ENCODE measurements at places on chromosomes 5 and 9. TPM values are rescaled to one million over a fixed set of nuclear protein-coding genes. Genes with fewer than 3 reads are reported as not detected.
A peak's percentile ranks its signal among the peaks of the same experiment; 100 is the strongest.

GRCh38 chr5:43416803-43417394, 4.7 kb upstream of the CCL28 start:
- DNase-seq: no peak

- no peak for DNase-seq
Observed at GRCh38 chr5:87579678-87580077, 166.9 kb upstream of the CCNH start.

DNA sequence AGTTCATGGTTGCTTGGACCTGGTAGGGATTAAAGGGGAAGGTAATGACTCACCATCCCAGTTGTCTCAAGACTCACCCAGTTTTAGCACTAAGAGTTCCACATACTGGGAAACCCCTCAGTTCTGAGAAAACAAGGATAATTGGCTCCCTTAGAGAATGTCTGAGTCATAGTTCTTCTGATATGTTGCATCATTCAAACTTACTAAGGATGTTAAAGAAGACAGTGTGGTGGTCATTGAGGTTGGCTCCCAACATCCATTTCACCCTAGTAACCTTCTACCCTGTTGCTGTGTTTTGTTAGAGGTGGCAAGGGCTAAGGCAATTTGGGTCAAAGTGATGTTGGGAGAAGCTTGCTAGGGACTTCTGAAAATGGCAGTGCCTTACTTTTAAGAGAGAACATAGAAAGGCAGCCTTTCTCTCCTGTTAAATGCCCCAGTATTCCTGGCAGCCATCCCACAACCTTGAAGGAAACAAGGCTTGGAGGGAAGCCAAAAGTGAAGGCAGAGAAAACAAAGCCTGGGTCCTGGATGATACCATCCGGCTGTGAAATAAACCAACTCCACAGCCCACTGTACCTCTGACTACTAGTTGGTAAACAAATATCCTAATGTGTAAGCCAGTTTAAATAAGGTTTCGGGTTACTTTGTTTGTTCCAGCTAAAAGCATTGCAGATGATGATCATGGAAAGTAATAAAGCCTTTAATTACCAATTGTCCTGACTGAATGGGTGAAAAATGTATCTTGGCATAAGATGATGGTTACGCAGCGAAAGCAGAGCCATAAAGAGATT, 80.4 kb upstream of the ADAMTSL1 start:
- peak; percentile 17 for DNase-seq

GRCh38 chr9:35659340-35659739, 1.2 kb downstream of the CCDC107 start:
- DNase-seq: no peak

DNA sequence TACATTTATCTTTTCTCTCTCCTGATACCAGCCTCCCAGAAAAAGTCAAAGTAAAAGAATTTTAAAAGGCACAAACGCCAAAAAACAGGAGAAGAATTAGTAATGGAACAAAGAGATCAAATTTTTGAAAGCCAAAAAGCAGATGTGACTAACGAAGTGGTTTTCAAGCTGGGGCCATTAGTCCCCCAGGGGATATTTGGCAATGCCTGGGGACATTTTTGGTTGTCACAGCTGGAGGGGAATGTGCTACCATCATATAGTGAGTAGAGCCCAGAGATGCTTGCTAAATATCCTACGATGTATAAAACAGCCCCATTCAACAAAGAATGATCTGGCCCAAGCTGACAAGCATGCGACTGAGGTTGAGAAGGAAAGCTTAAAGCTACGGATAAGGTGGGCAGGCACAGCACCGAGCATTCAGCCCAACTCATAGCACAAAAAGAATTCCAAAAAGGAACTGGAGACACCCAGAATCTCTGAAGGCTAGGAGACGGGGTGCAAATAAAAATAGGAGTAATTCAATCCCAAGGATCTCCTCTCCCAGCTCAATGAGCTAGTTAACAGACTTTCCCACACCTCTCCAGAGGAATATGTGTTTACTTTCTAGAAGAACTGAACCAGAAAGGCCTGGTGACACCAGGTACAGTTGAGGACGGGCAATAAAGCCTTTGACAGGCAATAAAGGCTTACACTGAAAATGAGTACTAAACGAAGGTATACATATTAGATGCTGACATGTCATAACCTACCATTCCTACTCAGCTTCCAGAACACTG, 269.0 kb downstream of the DENND1A start:
- DNase-seq: no peak

- peak; percentile 76 for DNase-seq
Observed at GRCh38 chr5:116730706-116731105, 156.1 kb upstream of the SEMA6A start.

DNA sequence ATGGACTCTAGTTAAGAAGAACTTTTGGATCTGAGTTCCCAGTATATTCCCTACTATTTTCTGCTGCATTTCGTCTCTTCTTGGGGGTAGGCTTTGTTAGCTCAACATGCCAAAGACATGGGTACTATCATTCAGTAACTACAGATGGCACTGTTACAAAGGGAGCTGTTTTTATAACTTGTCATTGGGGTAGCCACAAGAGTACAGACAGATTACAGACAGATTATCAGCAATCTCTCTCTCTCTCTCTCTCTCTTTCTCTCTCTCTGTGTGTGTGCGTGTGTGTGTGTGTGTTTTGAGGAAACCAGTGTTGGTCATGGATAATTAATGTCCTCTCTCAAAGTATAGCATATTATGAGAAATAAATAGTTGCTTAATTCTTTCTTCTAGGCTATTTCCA, 116.1 kb downstream of the WDR70 start:
- no peak for DNase-seq

- no peak for DNase-seq
Observed at GRCh38 chr9:120708526-120709224, 5.6 kb downstream of the MEGF9 start.

DNA sequence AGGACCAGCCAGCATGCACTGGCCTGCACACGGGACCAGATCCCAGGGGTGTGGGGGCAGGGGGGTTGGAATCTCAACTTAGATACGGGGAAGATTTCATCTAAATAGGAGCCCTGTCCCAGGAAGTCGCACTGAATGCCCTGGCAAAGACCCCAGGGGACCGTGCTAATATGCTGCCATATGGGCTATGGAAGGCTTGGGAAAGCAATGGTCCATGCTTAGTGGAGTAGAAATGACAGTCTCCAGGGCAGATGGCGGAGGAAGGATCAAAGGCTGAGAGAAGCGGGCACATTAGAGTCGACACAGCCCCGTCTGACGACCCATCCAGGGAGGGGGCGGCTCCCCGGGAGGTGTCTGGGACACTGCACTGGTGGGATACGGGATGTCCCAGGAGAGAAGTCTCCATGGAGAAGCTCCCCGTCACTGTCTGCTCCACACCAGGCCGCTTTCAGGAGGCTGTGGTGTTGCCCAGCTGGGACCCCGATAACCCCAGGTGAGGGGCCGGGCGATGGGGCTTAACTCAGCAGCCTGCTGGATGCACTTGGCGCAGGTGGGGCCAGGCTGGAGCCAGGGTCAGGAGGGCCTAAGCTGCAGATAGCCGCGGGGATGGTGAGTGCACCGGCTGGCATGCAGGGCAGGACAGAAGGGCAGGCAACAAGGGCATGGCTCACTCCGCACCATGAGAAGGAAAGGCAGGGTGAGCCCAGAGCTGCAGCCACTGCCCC, 377.7 kb upstream of the IRX1 start:
- no peak for DNase-seq

DNA sequence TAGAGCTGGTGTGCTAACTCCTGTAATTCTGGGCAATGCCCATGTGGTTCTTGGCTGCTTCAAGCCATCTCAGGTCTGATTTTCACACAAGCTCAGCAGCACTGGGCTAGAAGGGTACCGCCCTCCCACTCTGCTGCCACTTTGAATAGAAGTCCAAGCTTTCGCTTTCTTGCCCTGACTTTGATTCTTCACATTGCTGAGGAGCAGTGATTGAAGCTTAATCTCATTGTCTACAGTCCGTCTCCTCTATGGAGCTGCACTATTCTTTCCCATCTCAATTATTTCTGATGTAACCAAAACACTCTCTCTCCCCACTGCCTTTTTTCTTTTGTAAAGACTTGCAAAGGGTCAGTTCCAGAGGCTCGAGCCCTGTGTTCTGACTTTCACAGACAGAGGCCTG, 12.9 kb upstream of the RNF183 start:
- no peak for DNase-seq

DNA sequence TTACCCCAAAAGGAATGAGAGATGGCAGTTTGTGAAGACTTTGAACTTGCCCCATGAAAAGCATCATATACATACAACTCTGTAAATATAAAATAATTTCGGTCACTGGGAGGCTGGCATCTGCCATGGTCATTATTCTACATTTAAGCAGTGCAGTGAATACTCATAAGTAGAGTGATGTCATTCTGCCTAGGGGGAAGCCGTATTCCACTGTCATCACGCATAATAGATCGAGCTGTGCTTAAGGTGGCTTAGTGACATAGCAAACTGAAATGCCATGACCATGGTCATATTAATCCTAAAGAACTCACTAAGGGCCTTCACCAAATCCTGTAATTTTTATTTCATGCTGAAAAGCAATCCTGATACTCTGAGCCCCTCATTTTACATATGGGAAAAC, 42.4 kb upstream of the NR4A3 start:
- DNase-seq: no peak

DNA sequence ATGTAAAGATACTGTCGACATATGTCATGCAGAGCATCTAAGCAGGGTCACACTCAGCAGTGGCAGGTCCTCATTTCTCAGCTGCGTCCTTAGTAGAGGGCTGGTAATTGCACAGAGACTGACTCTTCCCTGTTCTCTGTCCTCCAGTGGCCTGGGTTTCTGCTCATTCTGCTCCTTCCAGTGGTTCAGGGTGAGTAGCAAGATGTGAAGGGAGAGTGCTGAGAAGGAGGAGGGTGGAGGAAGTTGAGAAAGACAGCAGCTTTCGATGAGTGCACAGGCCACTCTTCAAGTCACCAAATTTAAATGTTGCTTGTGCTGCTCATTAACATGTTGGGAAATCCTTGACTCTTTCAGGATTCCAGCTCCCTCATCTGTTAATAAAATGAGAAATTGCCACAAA, 203.9 kb downstream of the FBXL7 start:
- DNase-seq: no peak

- no peak for DNase-seq
Observed at GRCh38 chr5:119287547-119288111, 68.2 kb upstream of the TNFAIP8 start.

DNA sequence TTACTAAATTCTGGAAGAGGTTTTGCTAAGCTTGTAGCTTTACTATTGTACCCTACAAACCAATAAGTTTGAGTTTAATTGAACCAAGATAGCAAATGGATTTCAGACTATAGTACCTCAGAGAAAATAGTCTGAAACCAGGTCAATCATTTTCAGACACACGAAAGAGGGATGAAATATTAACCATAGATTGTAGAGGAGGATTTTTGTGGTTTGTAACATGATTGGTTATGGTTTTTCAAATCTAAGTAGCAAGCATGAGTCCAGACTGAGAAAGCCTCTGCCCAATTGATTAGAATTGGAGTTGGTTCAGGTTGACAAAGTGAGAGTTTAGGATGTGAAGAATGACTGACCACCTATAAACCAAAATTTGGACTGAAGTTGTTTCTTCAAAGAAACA, 562.7 kb upstream of the DMAC1 start:
- no peak for DNase-seq

- no peak for DNase-seq
Observed at GRCh38 chr5:33827885-33828284, 63.9 kb downstream of the ADAMTS12 start.

GRCh38 chr9:98727428-98727827, 18.7 kb upstream of the GABBR2 start:
- no peak for DNase-seq

DNA sequence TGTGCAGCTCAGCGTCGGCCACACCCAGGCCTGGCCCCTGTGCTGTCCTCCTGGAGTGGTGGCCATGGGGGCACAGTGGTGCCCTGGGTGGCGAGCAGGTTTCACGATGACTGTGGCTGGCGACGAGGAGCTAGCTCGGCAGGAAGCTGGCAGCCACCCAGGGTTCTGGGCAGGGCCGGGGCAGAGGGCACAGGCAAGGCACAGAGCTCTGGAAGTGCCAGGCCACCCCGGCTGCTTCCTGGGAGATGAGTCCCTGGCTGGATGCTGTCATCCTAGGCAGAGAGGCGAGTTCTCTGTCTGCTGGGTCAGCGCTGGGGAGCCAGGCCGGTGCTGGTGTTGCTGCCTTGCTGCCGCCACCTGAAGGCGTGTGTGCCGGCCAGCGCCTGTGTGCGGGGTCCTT, 51.7 kb downstream of the RXRA start:
- no peak for DNase-seq

DNA sequence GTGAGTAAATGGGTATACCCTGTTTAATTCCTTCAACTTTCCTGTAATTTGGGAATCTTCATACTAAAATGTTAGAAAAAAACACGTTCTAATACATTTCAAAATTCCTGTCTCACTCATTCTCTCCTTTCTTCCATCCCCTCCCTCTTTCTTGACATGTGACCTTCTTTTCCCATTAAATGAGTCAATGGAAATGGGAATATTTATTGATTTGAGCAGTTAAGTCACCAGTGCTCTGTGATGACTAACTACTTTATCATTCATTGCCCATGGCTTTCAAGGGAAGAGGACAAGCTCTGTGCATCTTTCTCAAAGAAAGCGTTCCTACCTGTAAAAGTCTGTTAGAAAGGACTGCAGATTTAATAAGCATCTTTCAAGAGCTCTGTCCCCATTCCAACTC, 144.4 kb upstream of the MAP3K1 start:
- no peak for DNase-seq

ZSWIM6 gene
- 8.8 TPM for polyA plus RNA-seq

C9orf50 gene
- polyA plus RNA-seq: 0.26 TPM

ZNF354C gene
- 6.7 TPM for polyA plus RNA-seq

FGF10 gene
- polyA plus RNA-seq: 4.9 TPM

WNT8A gene
- not detected for polyA plus RNA-seq

PRRX2 gene
- polyA plus RNA-seq: 2.9 TPM

PLAC8L1 gene
- polyA plus RNA-seq: 1.3 TPM

BTNL9 gene
- polyA plus RNA-seq: 29.1 TPM

KIF20A gene
- 17.5 TPM for polyA plus RNA-seq

GAS1 gene
- 63.8 TPM for polyA plus RNA-seq

FGFR4 gene
- polyA plus RNA-seq: 195 TPM

PCDHB1 gene
- 0.14 TPM for polyA plus RNA-seq

ARHGAP26 gene
- polyA plus RNA-seq: 13.8 TPM

ANKRD33B gene
- 2.5 TPM for polyA plus RNA-seq

SPAG8 gene
- 1.7 TPM for polyA plus RNA-seq

All from hindlimb muscle (tissue), 1 donor.